ENCODE measurements at places on chromosomes 2 and 18.

- peak; percentile 37 for DNase-seq
Measured at GRCh38 chr2:161166538-161167409, 6.5 kb downstream of the TANK start.

GRCh38 chr2:144666032-144666431 is 146.1 kb upstream of the ZEB2 start:
- no peak for DNase-seq

DNA sequence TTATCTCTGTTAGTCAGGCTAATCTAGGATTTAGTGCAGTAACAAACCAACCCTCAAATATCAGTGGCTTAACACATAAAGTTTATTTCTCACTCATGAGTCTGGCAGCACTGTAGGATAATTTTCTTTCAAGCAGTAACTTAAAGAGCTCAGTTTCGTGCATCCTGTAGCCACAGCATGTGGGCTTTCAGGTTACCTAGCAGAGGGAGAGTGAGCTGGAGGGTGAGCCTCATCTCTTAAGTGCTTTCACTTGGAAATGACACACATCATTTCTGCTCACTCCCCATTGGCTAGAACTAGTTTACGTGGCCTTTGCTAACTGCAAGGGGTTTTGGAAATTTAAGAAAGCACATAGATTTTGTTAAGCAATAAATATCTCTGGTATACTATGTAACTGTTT is 96.9 kb downstream of the KCNS3 start:
- DNase-seq, result no peak

GRCh38 chr2:25497229-25497917 is 155.6 kb upstream of the DNMT3A start:
- no peak for DNase-seq

DNA sequence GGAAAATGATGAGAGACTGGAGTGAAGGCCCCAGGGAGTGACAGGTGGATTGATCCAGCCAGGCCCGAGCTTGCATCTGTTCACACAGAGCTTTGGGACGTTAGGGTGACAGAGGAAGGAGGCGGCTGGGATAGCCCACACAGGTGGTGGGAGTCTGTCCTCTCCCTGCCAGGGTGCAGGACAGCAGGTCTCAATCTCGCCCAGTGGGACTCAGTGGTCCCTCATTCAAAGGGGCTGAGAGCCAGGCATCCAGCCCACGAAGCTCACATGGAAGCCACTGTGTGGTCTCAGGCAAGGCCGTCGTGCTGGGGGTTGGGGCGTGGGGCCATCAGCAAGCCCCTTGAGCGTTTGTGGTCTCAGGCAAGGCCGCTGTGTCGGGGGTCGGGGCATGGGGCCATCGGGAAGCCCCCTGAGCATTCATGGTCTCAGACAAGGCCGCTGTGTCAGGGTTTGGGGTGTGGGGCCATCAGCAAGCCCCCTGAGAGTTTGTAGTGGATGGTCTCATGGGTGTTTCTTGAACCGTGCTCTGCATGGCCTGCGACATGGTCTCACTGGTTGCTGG is 8.3 kb downstream of the KCNG2 start:
- no peak for DNase-seq

DNA sequence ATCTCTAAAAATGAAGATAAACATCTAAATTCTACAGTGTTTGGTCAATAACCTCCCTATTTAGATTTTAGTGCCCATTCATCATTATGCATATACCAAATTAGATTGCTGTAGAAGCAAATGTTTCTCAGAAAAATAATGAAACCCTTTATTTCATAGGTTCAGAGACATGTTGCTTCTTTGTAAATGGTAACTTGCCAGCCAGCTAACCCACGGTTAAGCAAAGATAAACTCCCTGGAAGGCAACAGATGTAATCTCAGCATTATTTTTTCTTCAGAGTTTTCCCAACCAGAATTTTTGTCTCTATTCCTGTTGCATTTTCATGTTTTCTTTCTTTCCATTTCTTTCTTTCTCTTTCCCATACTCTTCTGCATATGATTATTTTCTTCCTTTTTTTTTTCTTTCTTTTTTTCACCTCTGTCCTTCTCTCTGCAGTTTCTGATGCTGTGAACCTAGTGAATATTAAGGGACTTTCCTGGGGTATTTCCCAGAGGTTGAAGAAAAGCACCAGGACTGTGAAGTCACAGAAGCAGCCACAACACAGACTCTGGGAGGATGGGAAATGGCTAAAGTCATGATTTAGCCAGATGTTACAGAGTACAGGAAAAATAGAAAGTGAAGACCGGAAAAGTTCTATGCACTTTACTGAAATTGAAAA is 50.0 kb upstream of the DSG1 start:
- DNase-seq, result no peak

- no peak for DNase-seq
Measured at GRCh38 chr2:142870526-142870925, 6.9 kb upstream of the KYNU start.

DNA sequence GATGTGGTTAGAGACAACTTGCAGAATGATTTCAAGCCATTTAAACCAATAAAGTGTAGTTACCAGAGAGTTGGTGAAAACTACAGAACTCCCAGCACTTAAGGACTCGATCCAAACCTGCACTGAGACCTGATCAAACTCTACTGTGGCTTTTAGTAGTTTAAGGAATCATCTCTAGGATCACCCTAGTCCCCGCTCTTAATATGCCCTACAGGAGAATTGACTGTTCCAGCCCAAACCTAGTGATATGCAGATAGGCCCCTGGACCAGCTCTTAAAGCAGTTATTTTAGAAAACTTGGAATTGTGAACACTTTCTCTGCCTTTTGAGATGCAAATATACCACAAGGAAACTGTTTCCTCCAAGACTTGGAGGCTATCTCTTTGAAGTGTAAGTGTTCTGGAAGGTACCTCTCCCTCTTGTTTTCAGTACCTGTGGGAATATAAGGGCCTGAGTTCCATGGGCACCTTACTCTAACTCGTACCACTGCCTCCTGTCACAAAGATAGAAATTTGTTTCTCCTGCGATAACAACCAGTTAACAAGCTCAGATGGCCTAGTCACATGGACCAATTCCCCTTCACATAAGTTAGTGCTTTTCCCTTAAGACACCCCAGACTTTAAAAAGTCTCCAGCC is 1367.2 kb upstream of the SLC39A10 start:
- DNase-seq, result no peak

- DNase-seq, result no peak
Measured at GRCh38 chr2:76461431-76461830, 750.7 kb upstream of the GCFC2 start.

DNA sequence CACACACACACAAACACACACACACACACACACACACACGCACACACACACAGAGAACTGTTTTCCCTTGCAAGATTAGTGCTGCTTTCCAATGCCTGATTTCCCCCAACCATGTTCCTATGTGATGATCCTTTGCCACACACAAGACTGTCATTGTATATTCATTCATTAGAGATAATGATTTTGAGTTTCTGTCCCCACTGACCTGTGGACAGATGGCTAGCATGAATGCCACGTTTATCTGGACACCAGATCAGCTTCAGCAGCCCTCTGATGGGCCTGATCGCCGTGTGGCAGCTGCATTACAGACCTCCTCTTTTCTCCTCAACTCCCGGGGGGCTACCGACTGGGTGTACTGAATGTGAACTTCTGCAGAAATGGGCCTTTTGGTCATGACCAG is 353.0 kb downstream of the MYCN start:
- DNase-seq, result no peak

DNA sequence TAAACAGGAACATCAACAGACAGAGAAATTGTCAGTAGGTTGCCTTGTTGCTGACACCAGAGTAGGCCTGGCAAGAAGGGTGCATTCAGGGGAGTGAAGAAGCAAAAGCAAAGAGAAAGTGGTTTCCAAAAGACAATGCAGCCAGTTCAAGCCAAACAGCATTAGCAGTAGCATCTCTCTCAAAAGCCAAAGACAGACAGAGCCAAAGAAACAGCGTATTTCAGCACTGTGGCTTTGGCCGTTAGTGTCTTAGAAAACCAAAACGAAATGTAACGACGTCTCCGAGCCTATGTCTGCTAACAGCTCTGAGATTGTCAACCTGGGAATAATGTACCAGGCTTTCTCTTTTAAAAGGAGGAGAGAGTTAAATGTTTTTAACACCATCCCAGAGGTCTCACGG is 178.6 kb downstream of the NRP2 start:
- no peak for DNase-seq

GRCh38 chr2:220240641-220241040 is 613.2 kb downstream of the SLC4A3 start:
- DNase-seq, result no peak

GRCh38 chr2:169734169-169734847 is 676 bp downstream of the KLHL23 start:
- DNase-seq, result no peak

DNA sequence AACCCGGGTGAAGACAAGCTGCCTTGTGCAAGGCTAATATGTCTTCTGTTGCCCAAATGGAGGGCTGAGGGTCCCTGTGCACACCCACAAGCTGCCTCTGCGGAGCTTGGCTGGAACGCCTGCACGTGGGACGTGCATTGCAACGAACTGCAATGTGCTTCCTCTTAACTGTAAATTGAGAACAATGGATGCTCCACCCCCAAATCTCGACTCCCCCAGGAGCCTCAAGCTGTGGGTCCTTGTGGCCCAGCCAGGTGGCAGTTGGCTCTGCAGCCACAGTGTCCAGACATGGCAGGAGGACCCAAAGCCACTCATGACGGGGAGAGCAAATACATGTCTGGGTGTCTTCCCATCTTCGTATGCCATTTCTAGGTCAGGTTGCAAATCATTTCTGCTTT is 90.1 kb downstream of the TWIST2 start:
- no peak for DNase-seq

DNA sequence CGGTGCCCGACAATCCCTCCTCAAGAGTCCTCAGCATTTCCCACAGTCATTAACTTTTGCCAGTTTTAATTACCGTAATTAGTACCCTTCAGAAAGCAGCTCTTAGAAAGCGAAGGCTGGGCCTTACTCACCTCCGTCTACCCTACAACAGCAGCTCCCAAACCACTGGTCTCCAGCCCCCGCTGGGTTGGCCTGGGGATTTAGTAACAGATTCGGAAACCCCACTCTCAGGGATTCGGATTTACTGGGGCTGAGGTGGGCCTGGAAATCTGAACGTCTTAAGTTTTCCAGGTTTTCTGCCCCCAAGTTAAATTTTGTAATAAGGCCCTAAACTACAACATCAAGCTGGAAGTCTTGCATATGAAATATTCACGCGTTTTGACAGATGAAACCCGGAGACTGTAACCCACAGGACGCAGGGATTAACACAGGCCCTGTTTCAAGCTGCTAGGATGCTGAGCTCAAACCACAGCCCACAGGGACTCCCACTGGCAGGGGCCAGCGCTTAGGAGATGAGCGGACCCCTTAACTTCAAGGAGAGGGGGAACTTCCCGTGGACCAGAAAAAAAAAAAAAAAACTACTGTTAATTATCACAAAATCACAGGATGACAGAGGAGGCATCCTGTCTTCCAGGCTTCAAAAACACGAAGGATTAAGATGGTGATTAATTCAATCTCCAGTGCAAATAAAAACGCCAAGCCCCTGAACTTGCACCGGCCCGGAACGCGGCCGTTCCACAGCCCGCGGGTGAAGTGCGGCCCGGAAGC is 985 bp downstream of the ILKAP start:
- no peak for DNase-seq

DNA sequence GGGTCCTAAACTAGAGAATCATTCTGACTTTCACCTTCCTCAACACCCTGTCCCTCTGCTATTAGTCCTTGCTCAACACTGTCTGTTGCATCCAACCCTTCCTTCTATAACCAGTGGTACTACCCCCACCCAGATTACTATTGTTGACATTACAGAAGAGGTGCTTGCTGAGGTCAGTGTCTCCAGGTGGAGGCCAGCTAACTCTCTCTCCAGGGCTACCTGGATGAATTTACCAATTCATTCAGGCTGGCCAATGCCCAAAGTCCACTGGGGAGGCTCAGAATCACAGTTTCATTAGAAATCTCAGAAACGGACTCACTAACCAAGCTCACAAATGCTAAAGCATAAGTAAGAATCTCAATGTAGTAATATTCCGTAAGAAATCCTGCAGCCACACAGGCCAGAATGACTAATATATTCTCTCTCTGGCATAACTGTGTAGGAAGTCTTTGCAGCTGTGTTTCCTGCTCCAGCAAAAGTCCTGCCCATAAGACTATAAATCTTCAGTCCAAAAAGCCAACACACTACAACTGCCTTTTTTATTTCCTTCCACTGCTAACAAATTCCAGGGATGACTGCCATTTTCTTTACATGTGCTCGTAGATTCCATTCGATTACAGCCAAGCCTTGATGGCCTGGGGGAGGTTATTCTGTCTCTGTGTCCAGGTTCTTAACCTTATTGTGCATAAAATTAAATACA is 10.0 kb upstream of the TTR start:
- DNase-seq, result no peak

DNA sequence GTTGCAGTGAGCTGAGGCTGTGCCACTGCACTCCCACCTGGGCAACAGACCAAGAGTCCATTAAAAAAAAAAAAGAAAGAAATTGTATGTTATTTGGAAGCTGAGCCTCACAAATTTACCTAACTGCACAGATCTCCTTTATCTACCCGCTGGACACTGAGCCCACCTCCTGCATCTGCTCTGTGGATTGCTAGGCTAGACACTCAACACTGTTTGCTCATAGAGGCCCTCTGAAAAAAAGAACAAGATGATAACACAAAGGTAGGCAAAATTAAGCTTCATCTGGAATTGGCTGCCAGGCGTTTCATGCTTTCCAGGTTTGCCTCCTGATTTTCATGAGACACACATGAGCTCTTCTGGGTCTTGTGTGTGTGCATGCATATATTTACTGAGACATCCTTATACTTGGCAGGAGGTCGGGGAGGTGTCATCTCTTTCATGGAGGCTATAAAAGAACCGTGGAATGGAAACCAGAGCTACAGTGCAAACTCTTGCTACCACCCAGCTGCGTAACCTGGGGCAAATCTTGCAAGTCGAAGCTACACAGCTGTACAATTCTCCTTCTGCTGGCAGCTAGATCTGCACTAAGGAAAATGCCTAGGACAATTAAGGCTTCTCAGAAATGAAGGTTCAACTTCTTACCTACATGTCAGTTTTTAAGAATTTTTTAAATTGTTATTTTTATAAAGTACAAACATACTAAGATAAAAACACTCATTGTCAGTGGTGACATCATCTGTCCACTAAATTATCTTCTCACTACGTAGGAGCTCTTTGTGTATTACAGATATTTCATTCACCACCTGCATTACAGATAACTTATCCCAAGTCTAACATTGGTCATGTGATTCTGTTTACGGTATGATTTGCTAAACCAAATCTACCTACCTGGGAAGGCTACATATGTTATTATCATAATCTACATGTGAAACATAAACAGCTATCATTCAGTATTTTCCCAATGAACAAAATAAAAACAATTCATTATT is 63.1 kb downstream of the CABYR start:
- DNase-seq, result no peak

GRCh38 chr2:100708333-100708732 is 111.6 kb upstream of the NPAS2 start:
- no peak for DNase-seq

GRCh38 chr2:232563580-232563979 is 13.1 kb downstream of the EIF4E2 start:
- no peak for DNase-seq

GRCh38 chr18:11163665-11164064 is 14.3 kb upstream of the PIEZO2 start:
- no peak for DNase-seq

Data from CD4-positive, alpha-beta T cell treated with Interferon gamma for 1 hour (primary cell).